Stomach (tissue), 19 donors: ENCODE measurements at places on chromosomes 16 and 17.

GRCh38 chr16:12740986-12741610, 62.6 kb downstream of the CPPED1 start:
- DNase-seq: no peak

- no peak for DNase-seq
Measured at GRCh38 chr17:19614900-19615299, 33.7 kb upstream of the ALDH3A2 start.

GRCh38 chr17:44826123-44826790, 3.8 kb downstream of the GJC1 start:
- DNase-seq: no peak

DNA sequence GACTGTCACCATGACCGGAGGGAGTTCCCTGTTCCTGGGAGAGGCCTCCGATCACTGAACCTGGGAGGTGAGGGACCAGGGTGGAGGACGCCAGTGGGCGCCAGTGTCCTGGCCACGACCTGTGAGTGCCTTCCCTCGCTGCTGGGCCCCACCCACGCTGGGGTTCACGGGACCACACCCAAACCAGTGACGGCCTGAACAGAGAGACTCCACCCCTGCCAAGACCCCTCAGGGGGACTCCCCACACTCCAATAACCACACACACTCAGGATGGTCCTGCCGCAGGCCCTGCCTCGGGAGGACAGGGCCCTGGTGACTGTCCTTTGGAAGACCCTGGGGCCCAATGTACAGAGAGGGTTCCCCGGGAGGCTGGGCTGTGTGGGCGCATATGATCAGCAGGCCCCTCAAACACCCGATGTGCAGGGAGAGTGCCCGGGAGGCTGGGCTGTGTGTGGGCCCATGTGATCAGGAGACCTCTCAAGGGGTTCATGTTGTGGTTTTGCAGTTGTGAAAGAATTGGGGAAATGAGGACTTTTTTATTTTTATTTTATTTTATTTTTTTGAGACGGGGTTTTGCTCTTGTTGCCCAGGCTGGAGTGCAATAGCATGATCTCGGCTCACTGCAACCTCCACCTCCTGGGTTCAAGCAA, 26.6 kb downstream of the TPSD1 start:
- no peak for DNase-seq
